ENCODE measurements at places on chromosomes 7 and 10.

DNA sequence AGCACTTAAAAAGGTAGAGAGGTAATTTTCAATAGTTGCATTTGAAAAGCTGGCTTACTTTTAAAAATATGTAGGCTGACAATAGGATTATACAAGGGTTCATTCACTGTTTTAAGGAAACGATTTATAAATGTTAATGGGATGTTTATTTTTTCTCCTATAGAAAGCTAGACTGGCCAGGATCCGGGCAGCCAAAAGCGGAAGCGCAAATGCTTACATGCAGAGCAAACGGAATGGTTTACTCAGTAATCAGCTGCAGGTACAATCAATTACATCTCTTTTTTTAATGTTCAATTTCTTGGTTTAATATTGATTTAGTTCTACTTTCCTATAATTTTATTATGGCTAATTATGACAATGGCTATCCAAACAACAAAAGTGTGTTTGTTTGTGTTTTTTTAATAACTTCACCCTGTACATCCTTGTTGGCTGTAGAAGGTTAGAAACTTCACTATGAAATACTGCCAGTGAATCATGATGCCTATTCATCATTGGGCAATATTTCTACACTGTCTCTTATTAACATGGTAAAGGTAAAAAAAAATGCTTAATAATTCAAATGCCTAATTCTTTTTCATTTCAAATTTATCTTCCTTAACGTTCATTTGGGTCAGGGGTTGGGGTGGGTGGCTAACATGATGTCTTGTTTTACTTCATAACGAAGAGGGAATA lies 116.4 kb downstream of the TSPAN12 start:
- DNase-seq = no peak

- DNase-seq = no peak
Observed at GRCh38 chr7:107161415-107161814, 7.4 kb upstream of the HBP1 start.

DNA sequence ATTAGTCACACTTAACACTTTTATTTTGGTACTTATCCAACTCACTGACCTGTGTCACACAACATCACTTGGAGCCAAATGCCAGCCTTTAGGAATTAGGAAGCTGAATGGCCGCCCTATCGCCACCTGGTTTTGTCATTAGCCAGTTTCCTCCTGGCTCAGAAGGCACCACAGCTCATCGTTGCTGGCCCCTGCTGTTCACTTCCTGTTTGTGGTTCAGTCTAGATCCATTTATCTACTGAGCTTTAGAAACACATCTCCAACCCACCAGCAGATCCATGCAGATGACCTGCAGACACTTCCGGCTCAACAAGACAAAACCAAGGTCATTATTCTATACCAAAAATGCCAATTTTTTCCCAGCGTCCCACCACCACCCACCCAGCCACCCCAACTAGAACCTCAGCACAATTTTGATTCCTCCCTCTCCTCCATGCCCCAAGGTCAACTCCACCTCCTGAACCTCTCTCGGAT lies 193.5 kb upstream of the NEBL start:
- DNase-seq = no peak

- DNase-seq = no peak
Observed at GRCh38 chr7:140039896-140040295, 22.9 kb downstream of the PARP12 start.

- DNase-seq = no peak
Observed at GRCh38 chr7:134290286-134290685, 26.4 kb downstream of the SLC35B4 start.

DNA sequence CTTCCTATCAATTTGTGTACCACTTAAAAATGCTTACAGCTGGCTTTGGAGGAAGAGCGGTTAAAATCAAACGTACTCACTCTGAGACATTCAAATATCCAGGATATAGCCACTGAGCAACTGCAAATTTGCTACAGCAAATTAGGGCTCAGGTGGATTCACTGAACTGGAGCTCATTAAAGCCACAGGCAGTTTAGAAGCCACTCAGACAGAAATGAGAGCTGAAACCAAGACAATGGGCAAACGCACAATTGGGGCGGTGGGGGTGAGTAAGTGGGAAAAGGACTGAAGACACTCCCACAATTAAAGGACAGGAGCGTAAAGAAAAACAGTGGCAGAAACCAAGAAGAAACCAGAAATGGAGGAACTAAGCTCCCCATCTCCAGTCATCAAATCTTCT lies 20.5 kb downstream of the MPP7 start:
- DNase-seq = no peak

GRCh38 chr7:151822541-151823181 lies 54.3 kb downstream of the PRKAG2 start:
- DNase-seq = no peak

- DNase-seq = peak; percentile 74
Observed at GRCh38 chr7:41867639-41868280, 164.9 kb upstream of the INHBA start.

GRCh38 chr7:50733552-50733951 lies 49.1 kb downstream of the GRB10 start:
- DNase-seq = no peak

DNA sequence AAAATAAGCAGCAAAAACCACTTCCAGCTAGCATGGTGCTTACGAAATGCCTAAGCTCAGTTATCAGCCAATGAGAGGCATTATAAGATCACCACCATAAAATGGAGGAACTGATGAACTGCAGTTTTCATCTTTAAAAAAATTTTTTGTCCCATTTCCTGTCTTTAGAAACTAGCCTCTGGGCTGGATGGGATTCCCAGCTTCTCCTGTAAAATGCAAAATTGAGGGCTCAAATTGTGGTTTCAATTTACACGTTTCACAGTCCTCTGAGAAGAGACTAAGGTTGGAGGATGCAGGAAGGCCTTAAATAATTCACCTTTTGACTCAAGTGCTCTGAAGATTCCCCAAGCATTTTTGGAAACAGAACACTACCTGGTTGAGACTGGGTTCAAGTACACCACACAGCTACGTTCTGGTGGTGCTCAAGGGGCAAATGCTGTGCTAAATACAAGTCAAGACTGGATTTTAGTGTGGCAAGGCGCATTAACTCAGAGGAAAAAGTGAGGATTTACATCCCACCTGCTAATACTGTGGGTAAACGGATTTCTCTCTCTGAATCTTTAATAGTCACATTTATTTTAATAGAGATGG lies 951 bp downstream of the ZNF25 start:
- DNase-seq = peak; percentile 6

DNA sequence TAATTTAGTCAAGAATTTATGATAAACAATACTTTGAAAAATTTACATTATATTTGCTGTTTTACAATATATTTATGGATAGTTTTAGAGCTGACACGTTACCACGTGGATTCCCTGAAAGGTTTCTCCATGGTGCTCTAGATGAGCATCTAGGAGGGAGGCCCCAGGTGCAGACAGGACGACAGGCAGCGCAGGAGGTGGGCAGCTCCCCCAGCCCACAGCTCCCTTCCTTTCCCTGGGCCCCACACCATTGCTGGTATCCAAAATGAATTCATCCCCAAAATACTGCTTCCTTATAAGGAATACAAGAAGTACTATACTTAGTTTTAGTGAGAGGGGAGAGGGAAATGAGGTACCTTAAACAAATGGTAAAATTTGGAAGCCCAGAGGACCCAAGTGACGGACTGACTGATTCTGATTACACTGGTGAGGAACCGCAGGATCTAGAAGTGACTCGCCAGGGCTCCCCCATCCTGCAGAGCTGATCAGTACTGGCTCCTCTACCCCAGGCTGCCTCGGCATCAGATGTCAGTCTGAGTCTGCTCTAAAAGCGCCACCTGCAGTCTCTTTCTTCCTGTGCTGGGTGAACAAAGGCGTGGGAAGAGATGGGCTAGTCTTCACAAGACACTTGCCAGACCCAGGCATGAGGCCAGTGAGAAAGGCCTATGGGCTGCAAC lies 89.2 kb downstream of the DLG5 start:
- DNase-seq = no peak

DNA sequence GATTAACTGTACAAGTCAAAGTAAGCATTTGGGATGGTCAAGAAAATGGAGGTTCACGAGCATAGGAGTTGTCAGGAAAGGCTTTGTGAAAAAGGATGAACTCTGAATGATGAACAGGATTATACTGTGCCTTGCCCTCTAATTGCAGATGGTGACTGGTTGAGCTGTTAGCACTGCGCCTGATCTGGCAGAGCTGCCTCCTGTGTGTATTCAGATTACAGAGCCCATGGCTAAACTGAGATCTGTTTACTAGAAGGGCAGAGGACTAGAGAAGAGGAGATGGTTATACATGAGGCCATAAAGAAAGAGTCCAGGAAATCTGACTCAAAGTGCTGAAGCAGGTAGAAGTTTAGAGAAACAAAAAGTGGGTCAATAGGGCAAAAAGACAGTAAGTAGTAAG lies 29.7 kb downstream of the LRRC72 start:
- DNase-seq = no peak

DNA sequence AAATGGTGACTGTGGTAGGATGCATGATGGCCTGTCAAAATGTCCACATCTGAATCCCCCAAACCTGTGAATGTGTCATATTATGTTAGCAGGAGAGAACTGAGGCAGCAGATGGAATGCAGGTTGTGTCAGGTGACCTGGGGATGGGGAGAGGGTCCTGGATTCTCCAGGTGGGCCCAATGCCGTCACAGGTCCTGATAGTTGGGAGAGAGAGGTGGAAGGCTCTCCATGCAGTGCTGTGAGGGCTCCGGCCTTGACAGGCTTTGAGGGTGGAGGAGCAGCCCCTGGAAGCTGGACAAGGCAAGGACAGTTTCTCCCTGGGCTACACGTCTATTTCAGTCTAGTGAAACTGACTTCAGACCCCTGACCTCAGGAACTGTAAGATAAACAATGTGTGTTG lies 330.9 kb upstream of the ZNF32 start:
- no peak for DNase-seq

GRCh38 chr10:115129752-115130151 lies 36.6 kb downstream of the ATRNL1 start:
- DNase-seq = peak; percentile 12

DNA sequence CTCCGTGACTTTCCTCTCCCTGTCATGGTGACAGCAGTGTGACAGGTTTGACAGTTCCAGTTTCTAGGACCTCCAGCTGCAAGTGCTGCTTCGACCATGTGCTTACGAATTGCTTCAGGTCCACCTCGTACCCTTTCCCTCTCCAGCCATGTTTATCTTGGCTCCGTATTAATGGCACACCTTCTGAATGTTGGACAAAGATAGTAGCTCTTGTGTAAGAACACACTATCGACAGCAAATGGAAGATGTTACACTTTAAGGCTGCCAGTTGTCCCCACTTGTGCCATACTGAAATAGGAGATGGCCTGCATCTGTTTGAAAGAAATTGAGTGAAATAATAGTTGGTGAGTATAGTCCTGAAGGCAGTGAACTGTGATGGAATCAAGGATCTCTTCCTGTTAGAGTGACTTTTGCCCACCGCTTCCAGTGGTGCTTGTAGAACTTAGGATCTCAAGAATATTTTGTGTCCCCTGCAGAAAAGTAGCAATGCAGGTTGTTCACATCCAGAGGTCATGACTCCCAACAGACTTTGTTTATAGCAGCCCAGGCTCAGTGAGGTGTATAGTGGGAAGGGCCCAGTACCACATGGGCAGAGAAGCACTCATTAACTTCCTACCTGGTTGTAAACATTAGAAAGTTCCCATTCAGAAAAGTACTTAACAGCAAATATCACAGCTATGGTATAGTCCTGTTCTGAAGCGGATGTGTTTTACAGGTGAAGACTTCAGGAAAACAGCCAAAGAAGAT lies 629.7 kb upstream of the GALNT17 start:
- DNase-seq = no peak

DNA sequence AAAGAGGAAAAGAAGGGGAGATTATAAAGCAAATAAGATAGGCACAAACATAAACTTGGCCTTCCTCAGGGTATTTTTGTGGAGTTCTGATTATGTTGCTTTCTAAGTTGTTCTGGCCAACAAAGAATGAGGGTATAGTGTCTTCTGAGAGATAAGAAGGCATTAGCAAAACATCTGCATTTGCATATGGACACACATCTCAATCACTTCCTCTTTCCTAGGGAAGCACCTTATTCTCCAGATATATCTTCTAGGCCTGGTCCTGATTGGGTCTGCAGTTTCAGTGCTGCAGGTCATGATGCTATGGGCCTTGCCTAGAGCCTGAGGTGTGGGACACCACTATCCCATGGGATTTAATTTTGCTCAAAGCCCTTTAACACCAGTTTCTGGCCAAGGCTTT lies 308.8 kb upstream of the PHYHIPL start:
- no peak for DNase-seq

DNA sequence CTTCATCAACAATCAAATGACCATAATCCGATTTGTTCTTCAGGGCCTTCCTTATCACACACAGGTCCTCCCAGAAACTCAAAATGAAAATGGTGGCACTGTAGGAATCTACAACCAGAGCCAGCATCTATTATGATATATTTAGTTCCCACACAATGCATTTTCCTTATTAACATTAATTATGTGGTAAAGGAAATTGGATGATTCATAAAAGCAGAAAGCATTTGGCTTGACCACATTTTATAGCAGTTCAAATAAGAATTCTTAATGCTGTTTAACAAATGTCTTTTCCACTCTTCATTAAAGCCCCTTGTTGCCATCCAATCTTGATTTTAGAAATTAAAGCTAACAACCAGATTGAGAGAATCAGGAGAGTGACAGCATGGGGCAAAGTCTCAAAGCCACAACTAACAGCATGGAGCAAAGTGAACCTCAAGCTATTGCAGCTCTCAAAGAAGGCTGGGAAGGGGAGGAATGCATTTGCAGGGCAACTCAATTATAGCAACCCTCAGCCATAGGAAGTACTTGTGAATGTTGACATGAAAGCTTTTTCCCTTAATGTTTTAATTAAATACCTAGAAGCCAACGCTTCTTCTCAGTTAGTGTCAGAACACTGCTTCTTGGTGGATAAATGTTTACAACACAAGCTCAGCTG lies 549.1 kb downstream of the NXPH1 start:
- DNase-seq = no peak

DNA sequence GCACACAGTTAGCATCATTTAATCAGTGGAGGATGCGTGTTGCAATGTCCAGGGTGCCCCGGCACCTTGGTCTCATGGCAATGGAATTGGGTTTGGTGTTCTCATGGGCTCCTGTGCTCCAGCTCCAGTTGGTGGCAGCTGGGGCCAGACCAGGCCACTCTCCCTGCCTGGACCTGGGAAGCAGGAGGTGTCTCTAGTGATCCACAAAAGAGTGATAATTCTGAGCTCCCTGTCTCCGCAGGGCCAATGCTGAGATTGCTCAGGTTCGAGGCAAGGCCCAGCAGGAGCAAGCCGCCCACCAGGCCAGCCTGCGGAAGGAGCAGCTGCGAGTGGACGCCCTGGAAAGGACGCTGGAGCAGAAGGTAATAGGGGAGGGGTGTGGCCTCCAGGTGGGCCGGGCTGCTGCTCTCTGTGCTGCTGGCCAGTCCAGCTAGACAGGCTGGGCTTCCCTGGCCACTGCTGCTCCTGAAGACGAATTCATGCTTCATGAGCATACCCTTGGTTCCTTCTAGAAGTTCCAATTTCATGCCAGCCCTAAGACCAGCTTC lies 21.7 kb upstream of the BTBD16 start:
- no peak for DNase-seq

DNA sequence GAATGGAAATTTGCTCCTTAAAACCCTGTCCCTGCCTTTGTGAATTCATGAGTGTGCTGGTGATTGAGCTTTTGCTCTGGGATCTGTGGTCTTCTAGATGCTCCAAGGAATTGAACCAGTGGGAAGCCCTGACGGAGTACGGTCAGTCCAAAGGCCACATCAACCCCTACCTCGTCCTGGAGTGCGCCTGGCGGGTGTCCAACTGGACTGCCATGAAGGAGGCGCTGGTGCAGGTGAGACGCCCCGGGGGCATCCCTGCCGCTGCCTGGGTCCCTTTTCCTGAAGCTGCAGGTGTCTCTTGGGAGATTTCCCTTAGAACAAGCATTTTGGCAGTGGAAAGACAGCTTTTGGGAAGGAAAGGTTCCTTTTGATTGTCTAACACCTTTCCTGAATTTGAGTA lies 100.3 kb downstream of the TRRAP start:
- DNase-seq = no peak

- DNase-seq = no peak
Observed at GRCh38 chr10:24457661-24458318, 248.9 kb downstream of the KIAA1217 start.

Data from stromal cell of bone marrow (primary cell).